ENCODE measurements at places on chromosomes 2 and 18. TPM values are rescaled to one million over a fixed set of nuclear protein-coding genes. Genes with fewer than 3 reads are reported as not detected.

DNA sequence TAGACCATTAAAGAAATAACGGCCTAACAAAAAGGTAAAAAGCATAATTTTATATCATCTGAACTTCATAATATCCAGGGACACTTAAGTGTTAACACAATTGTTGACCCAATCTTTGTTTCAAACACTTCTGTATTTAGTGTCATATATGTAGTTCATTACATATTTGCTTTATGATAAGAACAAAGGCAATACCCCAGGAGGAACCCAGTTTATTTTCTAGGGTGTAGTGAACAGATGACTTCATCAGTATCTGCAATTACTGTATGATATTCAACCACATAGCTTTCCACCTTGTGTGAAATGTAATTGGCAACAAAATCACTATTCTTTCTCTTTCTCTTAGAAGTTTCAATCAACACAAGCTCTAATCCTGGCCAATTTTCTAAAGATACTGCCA, 177.8 kb downstream of the SLC39A10 start:
- DNase-seq, result no peak
- H3K36me3 ChIP-seq, result no peaks in the 10 kb centered on the region
- no peaks in the 10 kb centered on the region for H3K4me1 ChIP-seq
- H3K27ac ChIP-seq, result no peak overlapping the region
- no peaks in the 10 kb centered on the region for H3K27me3 ChIP-seq

- H3K27me3 ChIP-seq, result no peaks in the 10 kb centered on the region
- no peaks in the 10 kb centered on the region for H3K36me3 ChIP-seq
- no peak overlapping the region for H3K27ac ChIP-seq
- DNase-seq, result no peak
- no peaks in the 10 kb centered on the region for H3K4me1 ChIP-seq
- no peak overlapping the region for H3K4me3 ChIP-seq
Measured at GRCh38 chr2:231238689-231239088, 40.3 kb downstream of the ARMC9 start.

DNA sequence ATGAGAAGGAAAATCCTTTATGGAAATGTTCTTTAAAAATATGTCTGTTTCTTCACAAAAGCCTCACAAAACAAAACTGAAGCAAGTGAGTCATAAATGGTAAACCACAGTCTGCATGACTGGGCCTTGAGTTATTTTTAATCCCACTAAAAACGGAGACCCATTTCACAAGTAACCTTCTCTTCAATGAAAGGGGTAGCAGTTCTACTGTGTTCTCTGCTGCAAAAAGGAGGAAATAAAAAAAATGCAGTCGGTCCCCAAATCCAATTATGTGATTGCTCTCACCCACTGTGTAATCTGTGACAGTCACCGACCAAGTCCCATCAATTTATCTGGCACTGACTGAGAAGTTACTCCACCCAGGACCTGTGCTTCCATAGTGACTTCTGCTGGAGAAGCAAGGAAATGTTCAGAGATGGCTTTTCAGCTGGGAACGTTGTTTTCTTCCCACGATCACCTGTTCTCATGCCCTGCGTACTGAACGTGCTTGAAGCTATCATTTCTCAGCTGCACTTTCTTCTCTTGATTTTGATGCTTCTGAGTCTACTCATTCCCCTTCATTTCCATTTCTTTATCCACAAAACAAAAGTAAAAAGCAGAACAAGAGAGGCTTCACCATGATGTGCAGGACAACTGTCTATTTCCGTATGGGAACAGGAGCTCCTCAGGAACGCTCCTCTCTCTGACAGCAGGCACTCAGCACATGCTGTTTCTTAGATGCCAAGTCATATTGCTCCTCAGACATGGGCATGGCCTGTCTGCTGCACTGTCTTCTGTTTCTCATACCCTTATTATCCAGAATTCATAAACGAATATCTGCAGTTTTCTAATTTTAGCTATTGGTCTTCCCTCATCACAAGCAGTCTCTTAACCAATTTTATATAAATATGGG, 80.0 kb upstream of the TMEM200C start:
- no peak overlapping the region for H3K27ac ChIP-seq
- DNase-seq, result no peak

DNA sequence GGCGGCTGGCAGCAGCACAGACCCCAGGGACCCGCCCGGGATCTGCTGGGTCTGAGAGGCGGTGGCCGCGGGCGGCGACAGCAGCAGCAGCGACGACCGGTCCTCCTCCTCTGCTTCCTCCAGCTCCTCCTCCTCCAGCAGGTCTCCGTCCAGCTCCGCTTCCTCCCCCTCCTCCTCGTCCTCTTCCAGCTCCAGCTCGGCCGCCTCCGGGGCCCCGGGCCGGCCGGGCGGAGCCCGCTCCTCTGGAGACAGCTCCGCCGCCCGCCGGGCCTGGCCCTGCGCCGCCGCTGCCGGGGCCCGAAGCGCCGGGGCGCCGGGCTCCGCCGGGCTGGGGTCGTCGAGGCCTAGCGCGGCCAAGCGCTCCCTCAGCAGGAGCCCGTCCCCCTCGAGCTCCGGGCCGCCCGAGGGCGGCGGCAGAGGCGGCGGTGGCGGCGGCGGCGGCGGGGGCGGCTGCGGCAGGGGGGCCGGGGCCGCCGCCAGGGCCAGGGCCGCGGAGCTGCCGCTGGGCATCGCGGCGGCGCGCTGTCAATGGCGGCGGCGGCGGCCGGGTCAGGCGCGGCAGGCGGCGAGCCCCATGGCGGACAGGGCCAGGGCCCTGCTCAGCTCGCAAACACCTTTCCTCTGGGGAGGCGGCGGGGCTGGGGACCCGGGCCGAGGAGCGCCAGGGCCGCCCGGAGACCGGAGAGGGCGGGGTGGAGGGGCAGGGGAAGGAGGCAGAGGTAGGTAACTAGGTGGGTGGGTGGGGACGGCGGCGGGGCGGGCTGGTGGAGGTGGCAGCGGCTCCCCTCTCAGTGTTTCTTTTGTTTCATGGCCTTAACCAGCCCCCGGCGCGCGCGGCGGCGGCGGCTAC, 445 bp downstream of the MEX3C start:
- no peak for DNase-seq
- H3K27me3 ChIP-seq, result no peaks in the 10 kb centered on the region
- H3K27ac ChIP-seq, result peak overlapping the region; percentile 69
- H3K4me1 ChIP-seq, result peaks cover 31% of the 10 kb centered on the region
- peak overlapping the region; percentile 99 for H3K4me3 ChIP-seq
- no peaks in the 10 kb centered on the region for H3K36me3 ChIP-seq

SPRED2 gene
- polyA plus RNA-seq, result 0.16 TPM

DNA sequence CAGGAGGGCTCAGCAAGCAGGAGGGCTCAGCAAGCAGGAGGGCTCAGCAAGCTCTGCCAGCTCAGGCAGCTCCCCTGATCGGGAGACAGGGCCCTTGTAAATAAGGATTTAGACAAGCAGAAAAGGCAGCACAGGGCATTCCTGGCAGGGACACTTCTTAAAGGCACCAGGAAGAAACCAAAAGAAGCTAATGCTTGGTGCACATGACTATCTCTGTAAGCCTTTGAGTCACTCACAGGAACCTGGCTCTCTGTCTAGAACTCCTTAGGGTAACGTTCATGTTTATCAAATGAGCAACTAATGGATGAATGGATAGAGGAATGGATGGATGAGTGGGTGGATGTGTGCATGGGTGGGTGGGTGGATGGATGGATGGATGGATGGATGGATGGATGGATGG, 28.4 kb downstream of the TMEM37 start:
- H3K4me3 ChIP-seq, result no peak overlapping the region
- H3K36me3 ChIP-seq, result no peaks in the 10 kb centered on the region
- no peak for DNase-seq
- no peaks in the 10 kb centered on the region for H3K4me1 ChIP-seq
- no peak overlapping the region for H3K27ac ChIP-seq
- peaks cover 29% of the 10 kb centered on the region for H3K27me3 ChIP-seq

DNA sequence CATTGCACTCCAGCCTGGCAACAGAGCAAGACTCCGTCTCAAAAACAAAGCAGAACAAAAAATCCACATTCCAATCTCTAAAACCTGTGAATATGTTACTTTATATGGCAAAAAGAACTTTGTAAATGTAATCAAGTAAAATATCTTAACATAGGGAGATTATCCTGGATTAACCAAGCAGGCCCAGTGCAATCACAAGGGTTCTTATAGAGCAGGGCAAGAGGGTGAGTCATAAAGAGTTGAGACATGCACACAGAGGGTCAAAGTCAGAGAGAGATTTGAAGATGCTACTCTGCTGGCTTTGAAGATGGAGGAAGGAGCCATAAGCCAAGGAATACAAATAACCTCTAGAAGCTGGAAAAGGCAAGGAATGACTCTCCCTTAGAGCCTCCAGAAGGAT, 60.9 kb upstream of the SLC9A2 start:
- no peak overlapping the region for H3K27ac ChIP-seq

DNA sequence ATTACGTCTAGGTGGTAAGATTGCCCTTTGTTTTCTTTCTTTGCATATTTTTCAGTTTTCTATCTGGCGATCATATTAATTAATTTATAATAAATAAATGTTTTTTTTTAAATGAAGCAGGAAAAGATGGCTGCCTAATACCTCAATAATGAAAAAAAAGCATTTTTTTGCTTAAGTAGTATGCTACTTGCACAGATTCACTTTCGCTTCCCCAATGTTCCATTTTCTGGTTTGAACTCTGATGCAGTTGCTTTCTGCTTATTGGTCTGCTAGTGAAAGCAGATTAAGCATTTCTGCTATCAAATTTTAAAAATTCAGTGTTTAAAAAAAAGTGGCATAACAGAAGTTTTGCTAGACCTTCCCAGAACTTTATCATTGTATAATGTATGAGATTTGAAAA, 11.9 kb upstream of the TMEM182 start:
- DNase-seq, result no peak
- H3K27ac ChIP-seq, result peak overlapping the region; percentile 3
- peaks cover 8% of the 10 kb centered on the region for H3K4me1 ChIP-seq
- H3K27me3 ChIP-seq, result no peaks in the 10 kb centered on the region
- H3K36me3 ChIP-seq, result no peaks in the 10 kb centered on the region

DNA sequence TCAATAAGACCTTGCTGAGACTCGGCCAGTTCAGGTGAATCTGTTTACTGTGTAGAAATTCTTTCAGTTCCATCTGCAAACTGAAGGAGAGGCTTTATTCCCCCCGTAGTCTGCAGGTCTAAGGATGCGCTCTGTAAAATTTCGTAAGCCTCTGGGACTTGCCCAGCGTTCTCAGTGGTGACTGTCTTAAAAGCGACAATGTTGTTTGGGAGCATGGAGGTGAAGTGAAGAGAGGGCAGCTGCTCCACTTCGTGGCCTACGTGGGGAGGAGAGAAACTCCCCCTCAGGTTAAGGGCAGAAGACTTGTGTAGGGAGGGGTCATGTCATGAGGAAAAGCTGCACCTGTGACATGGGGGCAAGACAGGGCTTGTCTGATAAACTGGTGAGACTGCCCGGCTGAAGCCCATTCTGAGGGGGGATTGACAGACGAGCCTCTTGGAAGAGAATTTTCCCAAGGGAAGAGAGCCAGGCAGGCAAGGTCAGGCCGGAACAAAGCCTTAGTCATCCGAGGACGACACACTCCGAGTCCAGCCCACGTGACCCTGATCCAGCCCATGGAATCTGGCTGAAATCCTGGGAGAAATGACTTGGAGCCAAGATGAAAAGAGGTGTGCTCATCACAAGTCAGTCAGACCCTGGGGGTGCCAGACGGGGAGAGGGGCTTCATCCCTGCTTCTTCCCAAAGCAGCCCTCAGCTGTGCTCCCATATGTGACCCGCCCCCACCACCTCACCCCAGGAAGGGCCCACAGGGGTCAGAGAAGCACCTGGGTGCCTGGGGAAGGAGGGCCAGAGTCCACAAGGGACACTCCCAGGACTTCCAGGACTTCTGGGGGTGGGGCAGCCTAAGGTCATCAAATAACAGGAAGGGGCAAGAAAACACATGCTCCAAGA, 88.5 kb upstream of the SH3BP4 start:
- H3K4me3 ChIP-seq, result no peak overlapping the region
- H3K4me1 ChIP-seq, result no peaks in the 10 kb centered on the region
- H3K27ac ChIP-seq, result no peak overlapping the region
- DNase-seq, result no peak
- peaks cover 9% of the 10 kb centered on the region for H3K27me3 ChIP-seq
- peaks cover 5% of the 10 kb centered on the region for H3K36me3 ChIP-seq

C1GALT1C1L gene
- polyA plus RNA-seq, result not detected

- no peak for DNase-seq
- H3K4me1 ChIP-seq, result peaks cover 6% of the 10 kb centered on the region
- H3K4me3 ChIP-seq, result no peak overlapping the region
- no peaks in the 10 kb centered on the region for H3K36me3 ChIP-seq
- H3K27me3 ChIP-seq, result peaks cover 44% of the 10 kb centered on the region
Measured at GRCh38 chr2:9208875-9209274, 2.3 kb downstream of the ASAP2 start.

PLCL1 gene
- polyA plus RNA-seq, result 0.25 TPM

DNA sequence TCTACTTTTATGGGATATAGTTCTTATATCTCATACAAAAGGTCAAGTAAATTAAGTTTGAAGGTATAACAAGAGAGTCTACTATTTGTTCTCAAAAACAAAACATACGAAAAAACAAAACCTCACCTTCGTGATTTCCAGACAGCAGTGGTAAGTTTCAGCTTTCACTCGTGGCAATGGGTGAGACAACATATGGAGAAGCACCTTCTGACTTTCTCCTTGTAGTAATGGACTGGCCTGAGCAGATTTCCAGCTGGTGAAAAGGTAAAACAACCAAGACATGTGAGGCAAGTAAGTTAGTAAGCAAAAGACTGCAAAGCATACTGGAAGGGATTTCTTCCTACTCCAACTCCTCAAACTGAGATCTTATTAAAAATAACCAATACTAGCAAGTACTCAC, 39.6 kb downstream of the RTTN start:
- H3K27me3 ChIP-seq, result no peaks in the 10 kb centered on the region
- no peak overlapping the region for H3K4me3 ChIP-seq
- H3K36me3 ChIP-seq, result peaks cover 21% of the 10 kb centered on the region

CHN1 gene
- not detected for polyA plus RNA-seq

PROKR1 gene
- not detected for polyA plus RNA-seq

DOCK10 gene
- polyA plus RNA-seq, result 21.5 TPM

GRCh38 chr2:75605770-75606529, 40.6 kb upstream of the MRPL19 start:
- no peaks in the 10 kb centered on the region for H3K36me3 ChIP-seq
- peaks cover 76% of the 10 kb centered on the region for H3K27me3 ChIP-seq
- H3K27ac ChIP-seq, result no peak overlapping the region

CD8B2 gene
- not detected for polyA plus RNA-seq

DNA sequence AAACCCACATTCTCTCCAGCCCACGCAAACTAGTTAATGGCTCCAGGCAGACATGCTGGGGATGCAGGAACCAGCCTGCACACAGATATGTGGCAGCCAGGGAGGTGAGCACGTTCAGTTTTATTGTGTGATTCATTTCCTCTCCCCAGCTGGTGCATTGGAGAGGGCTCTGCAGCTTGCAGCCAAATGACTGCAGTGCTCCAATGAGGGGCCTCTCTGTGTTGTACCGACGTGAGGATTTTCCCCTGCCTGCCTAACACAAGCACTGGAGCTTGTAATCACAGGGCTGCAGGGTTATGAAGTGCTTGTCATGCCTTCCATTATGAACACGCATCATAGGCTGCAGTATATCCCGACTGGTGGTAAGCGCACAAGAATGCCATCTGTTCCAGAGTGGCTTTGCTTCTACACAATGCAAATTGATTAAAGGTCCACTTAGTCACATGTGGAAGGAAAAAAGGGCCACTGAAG, 92.3 kb upstream of the THUMPD2 start:
- H3K4me3 ChIP-seq, result no peak overlapping the region
- H3K27ac ChIP-seq, result no peak overlapping the region
- no peaks in the 10 kb centered on the region for H3K4me1 ChIP-seq
- H3K36me3 ChIP-seq, result no peaks in the 10 kb centered on the region
